ENCODE measurements at places on chromosomes 2 and 18.

DNA sequence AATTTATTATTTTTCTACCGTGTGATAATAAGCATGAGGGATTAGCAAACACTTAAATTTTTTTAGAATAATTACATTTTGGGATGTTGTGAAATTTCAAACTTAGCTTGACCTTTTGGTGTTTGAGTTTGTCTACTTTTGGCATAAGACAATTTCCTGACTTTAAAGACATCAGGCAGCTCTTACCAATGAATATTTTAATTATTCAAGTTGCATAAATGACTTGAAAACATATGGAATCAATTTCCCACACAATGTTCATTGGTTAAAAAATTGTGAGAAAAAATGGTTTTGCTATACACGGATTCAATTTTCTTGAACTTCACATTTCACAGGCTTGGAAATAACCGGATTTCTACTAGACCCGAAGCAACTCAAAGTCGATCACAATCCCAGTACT is 243.4 kb downstream of the IKZF2 start:
- DNase-seq = no peak

GRCh38 chr2:116810645-116811044 is 1003.8 kb upstream of the DDX18 start:
- no peak for DNase-seq

GRCh38 chr2:30883822-30884221 is 76.6 kb upstream of the CAPN13 start:
- DNase-seq = no peak

DNA sequence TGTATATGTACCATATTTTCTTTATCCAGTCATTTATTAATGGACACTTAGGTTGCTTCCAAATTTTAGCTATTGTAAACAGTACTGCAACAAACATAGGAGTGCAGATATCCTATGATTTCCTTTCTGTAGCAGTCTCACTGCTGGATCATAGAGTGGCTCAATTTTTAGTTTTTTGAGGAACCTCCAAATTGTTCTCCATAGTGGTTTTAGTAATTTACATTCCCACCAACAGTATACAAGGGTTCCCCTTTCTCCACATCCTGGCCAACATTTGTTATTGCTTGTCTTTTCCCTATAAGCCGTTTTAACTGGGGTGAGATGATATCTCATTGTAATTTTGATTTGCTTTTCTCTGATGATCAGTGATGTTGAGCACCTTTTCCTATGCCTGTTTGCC is 114.3 kb downstream of the TMEM17 start:
- no peak for DNase-seq

- DNase-seq = no peak
Observed at GRCh38 chr2:171958475-171958874, 36.2 kb downstream of the HAT1 start.

Measured in Ammon's horn (tissue), 1 donor.